ENCODE measurements at places on chromosomes 7 and 10.

- no peak for DNase-seq
Observed at GRCh38 chr7:80671744-80672143, 33.3 kb downstream of the CD36 start.

DNA sequence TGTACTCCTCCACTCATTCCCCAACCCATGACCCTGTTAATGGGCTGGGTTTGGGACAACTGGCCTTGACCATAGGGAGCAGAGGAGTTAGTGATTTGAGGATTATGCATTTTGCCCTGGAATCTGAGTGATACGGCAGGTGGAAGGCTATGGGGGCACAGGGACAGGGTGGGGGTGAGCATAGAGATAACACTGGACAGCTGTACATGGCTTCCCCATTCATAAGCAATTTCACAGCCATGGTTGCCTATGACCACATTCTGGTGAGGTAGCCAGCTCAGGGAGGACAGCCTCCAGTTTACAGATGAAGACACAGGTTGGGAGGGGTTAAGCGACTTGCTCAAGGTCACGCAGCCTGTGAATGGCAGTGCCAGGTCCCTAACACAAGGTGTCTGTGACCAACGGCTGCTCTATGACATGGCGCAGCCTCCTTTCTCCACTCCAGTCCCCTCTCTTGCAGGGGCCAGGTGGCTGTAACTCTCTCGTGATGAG, 319.5 kb downstream of the PLXNA4 start:
- DNase-seq, result no peak

DNA sequence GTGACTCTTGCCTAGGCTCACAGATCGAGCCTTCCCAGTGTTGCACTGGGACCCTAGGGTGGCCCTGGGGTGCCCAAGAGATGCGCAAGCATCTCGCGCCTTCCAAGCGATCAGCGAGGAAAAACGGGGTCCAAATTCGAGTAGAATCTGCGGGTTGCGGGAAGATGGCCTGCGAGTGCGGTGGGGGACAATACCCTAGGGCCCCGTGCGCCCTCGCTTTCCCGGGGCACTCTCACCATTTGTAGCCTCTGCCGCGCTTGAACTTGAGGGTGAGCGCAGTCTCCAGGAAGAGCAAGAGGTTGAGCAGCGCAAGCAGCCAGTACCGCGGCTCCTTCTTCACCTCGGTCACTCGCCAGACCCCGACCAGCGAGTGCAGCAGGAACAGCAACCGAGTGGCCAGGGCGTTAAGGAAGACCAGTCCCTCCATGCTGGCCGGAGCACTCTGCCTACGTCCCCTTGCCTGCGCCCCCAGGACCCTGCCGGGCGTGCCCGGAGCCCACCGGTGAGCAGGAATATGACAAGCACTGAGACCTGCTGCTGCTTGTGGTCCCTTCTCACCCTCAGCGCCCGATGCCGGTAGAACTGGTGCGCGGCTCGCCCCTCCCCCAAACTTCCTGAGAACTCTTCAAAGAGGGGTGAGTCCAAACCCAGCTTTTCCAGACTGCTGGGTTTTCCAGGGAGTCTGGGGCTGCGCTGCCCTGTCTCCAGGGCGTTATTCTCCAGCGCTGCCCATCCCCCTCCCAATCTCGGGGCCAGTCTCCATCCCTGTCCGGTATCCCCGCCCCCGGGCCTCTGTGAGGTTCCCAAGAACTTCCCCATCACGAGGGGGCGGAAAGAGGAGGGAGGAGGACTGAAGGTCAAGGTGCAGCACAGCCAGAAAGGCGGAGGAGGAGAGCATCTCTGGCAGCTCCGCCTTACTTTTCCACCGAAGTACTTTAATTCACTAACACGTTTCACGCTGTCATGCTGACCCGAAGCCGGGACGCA, at the start of gene TMEM26:
Gene TMEM26, minus strand, starts transcription at position 727 of the 987 bp plus-strand sequence. Its CDS starts 300 bp downstream, at position 427.
- DNase-seq, result peak; percentile 80

DNA sequence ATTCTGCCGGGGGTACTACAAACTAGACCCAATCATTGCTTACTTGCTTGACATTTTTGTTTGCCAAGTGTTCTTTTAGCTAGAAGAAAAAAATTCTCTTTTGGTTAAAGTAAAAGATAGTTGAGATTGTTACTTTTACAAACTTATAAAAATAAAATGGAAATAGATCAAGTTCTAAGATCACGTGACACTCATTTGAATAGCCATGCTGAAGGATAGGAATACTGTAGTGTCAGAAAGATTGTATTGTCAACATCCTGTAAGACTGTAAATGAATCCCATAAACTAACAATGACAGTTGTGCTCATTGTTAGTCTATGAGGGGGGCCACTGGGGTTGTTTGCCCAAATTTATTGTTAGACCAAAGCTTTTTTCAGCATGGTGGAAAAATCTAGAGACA, 10.5 kb downstream of the NRG3 start:
- DNase-seq, result no peak

GRCh38 chr7:91559947-91560346, 295.7 kb downstream of the FZD1 start:
- no peak for DNase-seq

- DNase-seq, result no peak
Observed at GRCh38 chr10:76052682-76053503, 621.5 kb downstream of the LRMDA start.

DNA sequence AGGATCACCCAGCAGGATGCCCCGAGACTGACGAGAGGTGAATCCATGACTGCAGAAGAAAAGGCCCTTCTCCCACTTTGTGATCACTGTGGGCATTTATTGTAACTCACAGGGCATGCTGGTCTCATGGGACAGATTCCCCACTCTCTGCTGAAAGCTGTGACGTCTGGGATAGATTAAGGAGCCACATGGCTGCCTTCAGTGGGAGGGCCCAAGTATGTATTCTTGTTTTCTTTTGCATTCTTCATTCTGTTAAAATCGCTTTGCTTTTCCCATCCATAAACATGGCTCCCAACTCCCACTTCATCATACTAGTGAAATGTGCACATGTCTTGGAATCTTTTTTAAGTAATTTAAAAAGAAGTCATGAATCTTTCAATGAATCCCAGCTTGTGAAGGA, 67.2 kb downstream of the FAM107B start:
- no peak for DNase-seq

- DNase-seq, result no peak
Observed at GRCh38 chr10:70592746-70593512, 9.6 kb downstream of the PRF1 start.

DNA sequence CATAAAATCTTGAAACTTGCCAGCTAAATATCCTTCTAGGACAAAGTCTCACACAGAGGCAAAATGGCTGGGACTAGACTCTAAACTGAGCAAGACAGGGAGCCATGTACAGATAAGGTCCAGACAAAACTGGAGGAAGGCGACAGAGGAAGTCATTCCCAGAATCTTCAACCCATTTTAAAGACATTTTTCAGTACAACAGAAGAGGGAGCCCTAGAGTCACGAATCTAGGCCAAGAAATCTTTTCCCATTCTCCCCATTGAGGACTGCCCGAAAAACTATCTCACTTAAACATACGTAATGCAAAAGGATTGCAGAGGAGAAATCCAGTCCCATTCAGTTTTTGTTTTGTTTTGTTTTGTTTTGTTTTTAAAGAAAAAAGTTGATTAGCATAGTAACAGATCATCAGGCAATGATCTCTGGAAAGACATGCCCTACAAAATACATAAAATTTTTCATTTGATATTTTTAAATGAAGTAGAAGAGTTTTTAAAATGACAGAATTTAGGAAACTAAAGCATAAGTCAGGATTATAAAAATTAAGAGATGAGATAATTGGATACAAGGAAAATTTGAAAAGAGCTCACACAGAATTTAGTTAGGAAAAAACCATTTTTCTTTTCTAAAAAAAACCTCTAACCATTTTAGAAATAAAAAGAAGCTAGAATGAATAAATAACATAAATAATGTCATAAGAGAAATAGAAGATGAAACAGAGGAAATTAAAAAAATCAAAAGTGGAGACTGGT, 16.9 kb upstream of the PRF1 start:
- DNase-seq, result no peak

- no peak for DNase-seq
Observed at GRCh38 chr7:56026538-56026937, 24.7 kb downstream of the PSPH start.

GRCh38 chr10:131553581-131553980, 242.1 kb upstream of the TCERG1L start:
- DNase-seq, result no peak

- DNase-seq, result no peak
Observed at GRCh38 chr7:51080622-51081269, 235.9 kb downstream of the COBL start.

DNA sequence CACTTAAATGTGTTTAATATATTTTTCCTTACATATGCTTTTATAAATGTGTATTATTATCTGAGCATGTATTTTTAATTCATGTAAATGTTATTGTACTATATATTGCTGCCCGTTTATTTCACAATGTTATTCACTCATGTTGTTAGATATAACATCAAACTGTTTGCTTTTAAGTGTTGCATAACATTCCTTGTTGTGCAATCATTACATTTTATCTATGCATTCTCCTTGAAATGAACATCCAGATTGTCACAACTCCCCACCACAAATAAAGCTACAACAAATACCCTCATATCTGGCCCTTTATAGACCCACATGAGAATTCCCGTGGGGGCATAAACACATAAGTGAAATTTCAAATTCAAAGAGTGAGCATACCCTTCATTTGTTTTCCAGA, 264.2 kb downstream of the HPSE2 start:
- no peak for DNase-seq

GRCh38 chr10:27661514-27662286, 83.9 kb downstream of the MKX start:
- DNase-seq, result no peak

DNA sequence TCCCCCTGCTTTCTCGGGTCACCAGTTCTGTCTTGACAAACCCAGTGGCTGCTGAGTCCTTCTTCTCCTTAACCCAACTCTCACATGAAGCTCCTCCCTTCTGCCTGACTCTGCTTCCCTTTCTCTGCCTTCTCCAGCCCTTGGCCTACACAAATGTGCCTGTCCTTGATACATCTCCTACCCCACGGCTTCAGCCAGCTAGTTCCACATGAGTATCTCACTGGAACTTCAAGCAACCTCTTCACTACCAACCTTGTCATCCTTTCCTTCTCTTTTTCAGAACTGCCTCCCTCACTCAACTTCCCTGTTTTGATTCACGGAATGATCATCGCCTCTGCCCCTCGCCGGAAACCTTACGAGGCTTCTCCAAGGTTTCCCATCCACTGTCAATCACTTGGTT, 55.9 kb downstream of the PDIA4 start:
- DNase-seq, result no peak

- no peak for DNase-seq
Observed at GRCh38 chr10:1486841-1487687, 250.3 kb downstream of the ADARB2 start.
